Stimulated activated CD4-positive, alpha-beta T cell treated with anti-CD3 and anti-CD28 coated beads, Interleukin-4, amount 100 ng/mL, for 24 hours (primary cell): ENCODE measurements at places on chromosomes 11 and 22.

DNA sequence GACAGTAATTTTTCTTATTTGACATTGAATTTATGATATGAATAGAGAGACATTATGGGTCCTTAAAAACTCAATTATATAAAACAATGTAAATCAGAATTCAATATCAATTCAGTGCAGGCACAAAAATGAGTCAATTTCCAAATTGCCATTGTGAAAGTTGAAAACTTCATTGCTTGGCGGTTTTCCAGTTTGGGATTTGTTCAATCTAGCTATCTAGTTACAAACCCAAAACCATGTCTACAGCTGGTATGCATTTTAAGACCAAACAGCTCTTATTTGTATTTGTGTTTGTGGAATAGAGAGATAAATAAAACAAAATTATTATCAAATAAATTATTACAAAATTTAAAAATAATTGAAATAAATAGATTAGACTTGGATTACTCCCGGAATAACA lies 1206.6 kb upstream of the RAG2 start:
- no peak for DNase-seq

DNA sequence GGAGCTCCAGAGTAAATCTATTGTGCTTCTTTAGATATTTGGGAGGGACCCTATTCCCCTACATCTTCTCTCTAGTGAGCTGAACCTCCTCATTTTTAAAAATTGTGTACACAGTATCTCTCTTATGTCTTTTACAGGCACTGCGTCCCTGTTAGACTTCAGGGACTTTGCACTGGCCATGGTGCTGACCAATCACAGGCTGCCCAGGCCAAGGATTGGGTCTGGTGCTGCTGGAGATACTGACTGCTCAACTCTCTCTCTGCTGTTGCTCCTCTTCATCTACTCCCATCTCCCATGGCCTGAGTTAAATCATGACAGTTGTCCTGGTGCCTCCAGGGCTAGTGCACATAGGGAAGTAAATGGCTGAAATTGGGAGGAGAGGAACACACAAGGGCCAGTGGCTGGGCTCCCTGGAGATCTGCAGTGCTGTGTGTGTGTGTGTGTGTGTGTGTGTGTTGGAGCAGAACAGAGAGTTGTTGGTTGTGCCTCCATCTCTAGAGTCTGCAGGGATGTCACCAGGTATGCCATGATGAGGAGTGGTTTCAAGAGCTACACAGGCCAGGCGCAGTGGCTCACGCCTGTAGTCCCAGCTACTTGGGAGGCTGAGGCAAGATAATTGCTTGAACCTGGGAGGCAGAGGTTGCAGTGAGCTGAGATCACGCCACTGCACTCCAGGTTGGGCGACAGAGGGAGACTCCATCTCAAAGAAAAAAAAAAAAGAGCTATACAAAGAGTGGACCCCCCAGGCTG lies 155.3 kb downstream of the ST3GAL4 start:
- no peak for DNase-seq

- DNase-seq: no peak
Observed at GRCh38 chr11:106988151-106989077, 29.9 kb downstream of the GUCY1A2 start.

GRCh38 chr11:122139595-122139866 lies 23.5 kb upstream of the BLID start:
- DNase-seq: no peak

GRCh38 chr11:117633186-117633754 lies 163.7 kb downstream of the DSCAML1 start:
- DNase-seq: no peak

DNA sequence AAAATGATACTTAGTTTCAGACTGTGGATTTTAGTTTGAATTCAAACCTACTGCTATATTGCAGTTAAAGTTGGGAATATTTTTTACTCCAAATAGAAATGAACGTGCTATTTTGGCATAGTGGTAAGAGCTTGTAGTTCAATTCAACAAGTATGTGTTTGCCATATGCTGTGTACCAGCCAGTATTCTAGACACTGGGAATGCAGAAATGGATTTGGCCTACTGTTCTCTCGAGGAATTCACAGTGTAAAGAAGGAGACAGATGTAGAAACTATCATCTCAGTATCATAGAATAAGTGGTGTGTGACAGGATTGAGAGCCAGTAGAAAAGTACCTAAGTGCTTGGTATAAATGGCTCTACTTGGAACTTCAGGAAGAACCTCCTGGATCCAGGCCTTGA lies 80.4 kb downstream of the ATXN10 start:
- no peak for DNase-seq

DNA sequence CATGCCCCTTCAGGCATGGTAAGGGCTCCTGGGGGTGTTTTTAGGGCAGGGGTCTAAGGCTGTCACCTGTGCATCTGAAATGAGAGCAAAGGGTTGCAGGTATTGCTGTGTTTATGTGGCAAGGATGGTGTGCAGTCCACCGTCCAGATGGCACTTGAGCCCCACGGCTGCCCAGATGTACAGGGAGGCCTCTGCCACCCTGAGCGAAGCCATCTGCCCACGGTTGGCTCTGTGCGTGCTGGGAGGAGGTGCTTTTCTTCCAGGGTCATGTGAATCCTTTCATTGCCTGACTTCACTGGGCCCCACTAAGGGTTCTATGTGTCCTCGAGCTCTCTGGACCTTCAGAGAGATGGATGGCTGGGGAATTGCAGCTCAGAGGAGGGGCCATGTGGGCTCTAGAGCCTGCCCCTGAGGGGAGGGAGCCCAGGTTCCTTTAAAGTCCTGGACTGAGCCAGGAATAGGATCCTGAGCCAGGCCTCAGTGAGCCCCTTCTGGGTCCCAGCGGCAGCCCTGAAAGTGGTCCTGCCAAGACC lies 89.9 kb downstream of the CTTN start:
- DNase-seq: no peak

DNA sequence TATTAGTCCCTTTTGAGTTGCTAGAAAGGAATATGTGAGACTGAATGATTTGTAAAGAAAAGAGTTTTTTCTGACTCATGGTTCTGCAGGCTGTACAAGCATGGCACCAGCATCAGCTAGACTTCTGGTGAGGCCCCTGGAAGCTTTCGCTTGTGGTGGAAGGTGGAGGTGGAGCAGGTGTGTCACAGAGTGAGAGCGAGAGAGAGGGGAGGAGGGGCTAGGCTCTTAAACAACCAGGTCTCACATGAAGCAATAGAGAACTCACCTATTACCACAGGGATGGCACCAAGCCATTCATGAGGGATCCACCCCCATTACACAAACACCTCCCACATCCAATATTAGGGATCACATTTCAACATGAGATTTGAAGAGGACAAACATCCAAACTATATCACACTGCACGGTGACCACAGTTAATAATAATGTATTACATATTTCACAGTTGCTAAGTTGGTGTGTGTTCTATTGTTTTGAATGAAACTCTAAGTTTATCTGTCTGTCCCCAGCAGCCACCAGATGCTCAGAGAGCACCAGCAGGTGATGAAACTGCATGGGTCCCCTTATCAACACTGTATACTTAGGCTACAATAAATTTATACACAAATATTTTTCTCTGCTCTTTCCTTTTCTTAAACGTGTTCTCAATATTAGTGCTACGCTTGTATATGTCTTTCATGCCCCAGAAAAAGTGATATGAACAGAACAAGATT lies 14.1 kb downstream of the ZFP91 start:
- peak; percentile 65 for DNase-seq

DNA sequence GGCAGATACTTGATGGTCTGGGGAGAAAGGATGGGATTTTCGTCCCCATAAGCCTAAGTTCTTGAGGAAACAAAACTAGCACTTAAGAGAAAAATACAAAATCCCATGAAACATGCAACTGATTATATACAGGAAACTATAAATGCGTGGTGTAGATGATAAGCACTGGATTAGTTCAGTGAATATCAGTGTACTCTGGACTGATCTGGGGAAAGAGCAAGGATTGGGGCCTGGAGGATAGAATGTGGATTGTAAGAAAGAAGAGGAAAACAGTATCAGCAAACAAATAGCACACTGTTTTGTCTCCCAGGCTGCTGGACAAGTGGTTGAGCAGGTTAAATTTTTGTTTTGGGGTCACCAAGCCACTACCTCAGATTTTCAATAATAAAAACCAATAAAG lies 49.8 kb downstream of the DCUN1D5 start:
- no peak for DNase-seq

- no peak for DNase-seq
Observed at GRCh38 chr11:11535611-11536010, 86.2 kb downstream of the GALNT18 start.

DNA sequence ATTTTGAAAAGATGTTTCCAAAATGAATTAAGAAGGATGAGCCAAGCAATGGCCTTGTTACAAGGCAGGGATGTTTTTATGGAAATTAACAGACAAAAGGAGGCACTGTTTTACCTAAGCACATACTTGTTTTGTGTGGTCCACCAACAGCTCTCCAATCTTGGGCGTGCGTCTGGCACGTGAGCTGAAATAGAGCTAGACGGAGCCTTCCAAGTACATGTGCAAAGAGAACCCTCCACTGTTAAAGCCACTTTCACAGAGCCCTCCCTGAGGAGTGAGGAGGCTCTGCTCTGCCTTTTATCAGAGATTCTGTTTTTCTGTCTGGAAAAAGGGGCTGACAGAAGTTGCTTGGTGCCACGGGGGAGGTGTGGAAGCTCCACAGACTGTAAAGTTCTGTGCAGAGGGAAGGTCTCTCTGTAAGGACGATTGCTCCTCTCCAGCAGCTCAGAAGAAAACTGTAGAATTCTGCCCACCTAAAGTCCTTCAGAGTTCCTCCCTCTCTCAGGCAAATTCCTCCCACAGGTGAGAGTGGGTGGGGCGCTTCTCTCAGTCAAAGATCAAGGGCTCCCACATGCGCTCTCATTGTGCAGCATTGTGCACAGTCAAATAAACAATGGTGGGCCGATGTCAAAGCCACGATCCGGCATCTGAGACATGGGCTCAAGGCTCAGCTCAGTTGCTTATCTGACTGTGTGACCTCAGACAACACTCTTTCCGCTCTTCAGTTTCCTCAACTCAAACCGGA lies 92.6 kb upstream of the CSNK2A3 start:
- no peak for DNase-seq

DNA sequence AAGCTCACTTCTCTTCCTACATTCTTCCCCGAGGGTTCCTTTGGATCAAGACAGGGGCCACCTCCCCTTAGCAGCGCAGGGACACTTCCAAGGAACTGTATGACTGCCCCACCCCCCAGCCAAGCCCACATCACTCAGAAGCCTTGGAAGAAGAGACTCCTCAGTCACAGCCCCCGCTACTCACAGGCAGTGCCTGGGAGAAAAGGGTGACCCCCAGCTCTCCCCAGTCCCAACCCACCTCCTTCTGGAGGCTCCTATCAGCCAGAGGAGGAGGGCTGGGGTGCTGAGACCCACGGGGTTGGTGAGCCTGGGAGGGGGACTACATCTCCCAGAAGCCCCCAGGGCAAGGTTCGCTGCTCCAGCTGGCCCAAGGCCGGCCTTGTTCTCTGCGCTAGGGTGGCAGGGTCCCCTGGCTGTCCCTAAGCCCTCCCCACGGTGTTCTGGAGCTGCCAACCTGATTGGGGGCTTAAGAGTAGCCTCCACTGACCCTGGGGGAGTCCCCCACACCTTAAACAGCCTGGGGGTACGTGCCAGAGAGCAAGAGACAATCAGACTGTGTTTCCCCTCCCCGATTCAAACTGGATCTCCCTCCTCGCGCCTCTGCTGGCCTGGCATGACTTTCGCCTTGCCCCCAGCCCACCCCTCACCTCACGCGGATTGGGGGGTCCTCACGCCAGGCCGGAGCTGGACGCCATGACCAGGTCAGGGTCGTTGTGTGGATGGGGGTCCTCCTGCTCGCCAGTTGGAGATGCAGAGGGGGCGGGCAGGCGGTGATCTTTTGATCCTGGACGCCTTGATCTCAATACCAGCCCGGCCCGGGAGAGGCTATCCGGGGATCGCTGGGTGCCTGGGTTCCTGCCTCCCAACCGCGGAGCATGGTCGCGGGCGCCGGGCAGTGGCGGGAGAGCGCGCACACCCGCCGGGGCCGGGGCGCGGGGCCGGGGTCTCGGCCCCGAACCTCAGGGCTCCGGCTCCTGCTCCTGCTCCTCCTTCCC lies 838 bp downstream of the BCL9L start:
- peak; percentile 54 for DNase-seq

- no peak for DNase-seq
Observed at GRCh38 chr11:68373189-68373814, 60.9 kb downstream of the LRP5 start.

GRCh38 chr11:11960687-11961086 lies 47.7 kb downstream of the DKK3 start:
- DNase-seq: no peak

DNA sequence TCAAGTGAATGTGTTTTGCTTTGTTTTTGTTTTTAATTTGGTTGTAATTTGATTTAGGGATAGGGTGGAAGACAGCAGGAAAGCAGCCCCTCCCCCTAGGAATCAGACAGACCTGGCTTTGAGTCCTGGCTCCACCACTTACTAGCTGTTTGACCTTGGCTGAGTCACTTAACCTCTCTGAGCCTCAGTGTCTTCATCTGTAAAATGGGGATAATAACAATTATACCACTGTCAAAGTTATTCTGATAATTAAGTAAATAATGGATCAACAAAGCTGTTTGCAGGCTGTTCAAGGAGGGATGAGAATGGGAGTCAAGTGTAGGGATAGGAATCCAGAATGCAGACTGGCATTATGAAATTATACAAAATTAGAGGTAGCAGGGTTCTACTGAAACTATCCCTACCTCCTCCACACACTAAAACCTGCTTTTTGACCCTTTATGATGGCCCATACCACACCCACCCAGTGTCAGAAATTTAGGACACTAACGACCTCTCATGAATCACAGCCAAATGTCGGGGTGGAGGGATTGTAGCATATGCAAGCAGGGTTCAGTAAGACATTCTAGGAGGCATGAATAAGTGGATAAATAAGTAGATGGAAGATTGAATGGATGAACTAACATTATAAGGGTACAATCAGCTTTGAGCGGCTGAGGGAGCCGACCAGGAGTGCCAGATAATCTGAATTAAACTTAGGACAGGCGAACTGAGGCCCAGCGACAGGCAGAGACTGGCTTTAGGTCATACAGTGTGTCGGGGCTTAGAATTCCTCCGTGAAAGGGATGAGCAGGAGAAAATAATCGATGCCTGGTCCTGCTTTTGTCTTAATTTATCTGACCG lies 974 bp downstream of the ANAPC15 start:
- no peak for DNase-seq

GRCh38 chr11:127607487-127608085 lies 607.0 kb upstream of the KIRREL3 start:
- DNase-seq: no peak

GRCh38 chr11:37105427-37105826 lies 507.4 kb upstream of the RAG2 start:
- no peak for DNase-seq

DNA sequence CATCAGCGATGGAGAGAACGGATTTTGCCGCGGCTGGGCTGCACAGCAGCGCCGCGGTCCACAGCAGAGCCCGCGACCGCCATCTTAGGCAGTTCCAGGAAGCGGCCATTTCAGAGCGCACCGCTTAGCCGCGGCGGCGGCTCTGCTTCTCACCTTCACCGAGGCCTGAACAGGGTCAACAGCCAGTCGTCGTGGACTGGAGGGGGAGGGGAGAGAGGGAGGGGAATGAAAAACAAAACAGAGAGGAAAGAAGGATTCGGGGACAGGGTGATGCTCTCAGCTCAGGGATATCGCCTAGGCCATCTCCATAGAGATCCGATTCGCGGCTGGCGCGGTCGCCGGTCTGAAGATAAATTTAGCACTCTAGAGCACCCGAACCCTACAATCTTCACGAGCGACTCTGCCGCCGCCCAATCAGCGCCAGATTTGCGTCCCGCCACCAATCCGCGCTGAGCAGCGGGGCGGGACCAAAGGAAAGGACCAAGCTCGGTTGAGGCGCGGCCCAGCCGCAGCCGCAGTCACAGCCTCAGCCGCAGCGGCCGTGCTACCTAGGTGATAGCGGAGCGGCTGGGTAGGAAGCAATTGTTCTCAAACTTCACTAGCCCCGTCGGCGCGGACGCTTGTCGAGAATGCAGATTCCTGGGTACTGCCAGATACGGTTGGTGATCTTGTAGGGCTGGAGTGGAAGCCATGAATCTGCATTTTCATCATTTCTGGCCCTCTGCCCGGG lies at the start of gene ZBED5:
Gene ZBED5 (minus strand): TSS at position 345 of the 730 bp plus-strand sequence. CDS start 3,108 bp downstream, outside the sequence.
- DNase-seq: peak; percentile 94
